ENCODE measurements at places on chromosomes 4 and X.

DNA sequence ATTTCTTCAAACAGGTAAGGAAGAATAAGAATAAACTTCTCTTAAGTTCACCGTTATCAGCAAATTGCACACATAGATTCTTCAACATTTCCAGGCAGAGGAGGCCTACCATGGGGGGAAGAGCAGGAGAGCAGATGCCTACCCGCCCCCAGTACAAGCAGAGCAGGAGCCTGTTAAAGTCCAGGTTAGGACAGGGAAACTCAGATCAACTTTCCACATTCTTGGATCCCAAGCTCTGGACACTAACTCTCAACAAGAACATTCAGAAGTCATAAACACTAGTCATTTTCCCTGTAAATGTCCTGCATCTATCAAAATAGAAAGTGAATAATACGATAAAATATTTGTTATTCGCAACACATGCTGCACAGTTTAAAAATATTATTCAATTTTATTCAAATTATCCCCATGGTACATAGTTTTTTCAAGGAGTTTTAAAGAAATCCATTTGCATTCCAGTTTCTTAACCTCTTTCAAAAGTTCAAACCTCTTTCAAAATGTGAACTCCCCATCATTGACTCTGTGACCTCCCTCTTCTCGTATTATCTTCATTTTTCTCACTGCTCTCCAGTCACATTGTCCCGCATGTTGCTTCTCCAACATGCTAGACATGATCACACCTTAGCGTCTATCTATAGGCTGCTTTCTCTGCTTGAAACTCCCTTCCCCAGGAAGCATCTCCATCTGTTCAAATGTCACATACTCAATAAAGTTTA is 185.2 kb upstream of the NEIL3 start:
- DNase-seq: no peak

- DNase-seq: no peak
These were observed 33.4 kb downstream of the SPRY1 start for GRCh38 chr4:123430031-123430430.

- no peak for DNase-seq
These were observed 84.7 kb upstream of the PCDH19 start for GRCh38 chrX:100494646-100495370.

- no peak for DNase-seq
These were observed 525.9 kb upstream of the ZFP42 start for GRCh38 chr4:187469627-187470026.

- DNase-seq: no peak
These were observed 495.3 kb downstream of the SPRY1 start for GRCh38 chr4:123891881-123892280.

DNA sequence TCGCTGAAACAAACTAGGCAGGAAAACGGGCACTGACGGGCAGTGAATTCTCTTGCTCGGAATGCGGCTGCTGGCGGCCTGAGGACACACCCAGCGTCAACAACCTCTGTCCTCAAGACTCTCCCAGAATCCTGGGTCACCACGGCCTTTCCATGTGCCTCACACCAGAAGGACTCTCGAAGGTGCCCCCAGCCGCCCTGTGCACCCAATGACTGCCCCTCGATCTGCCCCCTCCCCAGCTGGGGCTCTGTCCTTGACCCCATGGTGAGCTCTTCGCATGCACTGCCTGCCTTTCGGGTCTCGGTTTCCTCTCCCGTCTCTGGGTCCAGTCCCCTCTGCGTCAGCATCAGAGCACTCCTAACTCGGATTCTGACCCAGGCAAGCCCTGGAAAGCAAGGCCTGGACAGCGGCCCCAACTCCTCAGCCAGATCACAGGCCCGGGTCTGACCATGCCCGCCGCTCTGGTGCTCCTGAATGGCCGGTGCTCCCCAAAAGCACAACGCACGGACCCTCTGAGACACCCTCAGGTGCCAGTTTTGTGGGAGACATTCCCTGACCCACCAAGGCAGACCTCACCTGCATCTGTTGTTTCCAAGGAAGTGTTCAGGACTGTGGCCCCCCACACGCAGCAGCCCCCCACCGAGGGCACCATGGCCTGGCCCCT is 56.0 kb downstream of the ACOX3 start:
- no peak for DNase-seq

GRCh38 chr4:46329118-46329976 is 60.6 kb downstream of the GABRA2 start:
- DNase-seq: no peak

GRCh38 chrX:38342853-38343778 is 9.3 kb upstream of the OTC start:
- DNase-seq: no peak

- DNase-seq: no peak
These were observed 338.7 kb upstream of the IGFBP7 start for GRCh38 chr4:57448901-57449300.

GRCh38 chr4:155907556-155907955 is 4.1 kb downstream of the TDO2 start:
- DNase-seq: no peak

GRCh38 chr4:185508181-185508580 is 27.1 kb downstream of the PDLIM3 start:
- no peak for DNase-seq

- DNase-seq: no peak
These were observed 407 bp downstream of the IL13RA1 start for GRCh38 chrX:118727686-118728339.

- DNase-seq: no peak
These were observed 428.8 kb downstream of the PCDH7 start for GRCh38 chr4:31148990-31149389.

- DNase-seq: no peak
These were observed at the start of gene ARSH for GRCh38 chrX:3006495-3006894. TSS of gene ARSH (plus strand) at chrX:3006546. CDS start at chrX:3006613, 67 bp downstream.

DNA sequence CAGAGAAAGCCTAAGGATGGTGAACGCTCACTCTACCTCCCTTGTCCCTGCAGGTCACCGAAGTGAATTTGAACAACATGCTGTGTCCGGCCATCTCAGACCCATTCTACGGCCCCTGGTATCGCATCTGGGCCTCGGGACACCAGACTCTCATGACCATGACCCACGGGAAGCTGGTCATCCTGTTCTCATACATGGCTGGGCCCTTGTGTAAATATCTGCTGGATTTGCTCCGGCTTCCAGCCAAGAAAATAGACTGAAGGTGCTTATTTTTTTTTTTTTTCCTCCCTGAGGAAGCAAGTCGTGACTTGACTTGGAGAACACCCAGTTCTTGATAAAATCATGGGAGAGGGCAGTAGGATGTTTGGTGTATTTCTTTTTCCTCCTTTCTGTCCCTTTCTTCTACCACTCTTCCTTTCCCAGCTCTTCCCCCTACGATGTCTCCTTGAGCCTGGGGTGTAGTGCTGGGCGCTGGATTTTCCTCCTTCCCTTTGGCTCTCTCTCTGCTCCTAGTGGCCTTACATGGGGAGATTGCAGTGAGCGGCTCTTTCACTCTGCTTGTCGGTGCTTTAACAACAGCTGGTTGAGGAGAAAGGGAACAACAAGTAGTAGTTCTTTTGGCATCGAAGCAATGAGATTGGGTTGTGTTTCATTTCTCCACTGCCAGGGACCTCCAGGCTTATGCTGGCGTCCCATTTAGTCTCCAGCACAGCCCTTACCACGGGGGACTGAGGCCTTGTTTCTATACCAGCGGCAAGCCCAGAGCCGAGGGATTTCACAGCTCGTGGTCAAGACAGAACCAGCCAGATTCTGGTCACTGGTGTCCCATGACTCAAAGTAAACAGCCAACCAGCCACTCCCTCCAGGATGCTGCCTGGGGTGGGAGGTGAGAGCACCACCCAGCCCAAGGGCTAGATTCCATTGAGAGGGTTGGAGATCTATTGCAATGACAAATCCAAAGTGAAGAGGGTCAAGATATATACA is 144.4 kb downstream of the AMMECR1 start:
- DNase-seq: no peak

DNA sequence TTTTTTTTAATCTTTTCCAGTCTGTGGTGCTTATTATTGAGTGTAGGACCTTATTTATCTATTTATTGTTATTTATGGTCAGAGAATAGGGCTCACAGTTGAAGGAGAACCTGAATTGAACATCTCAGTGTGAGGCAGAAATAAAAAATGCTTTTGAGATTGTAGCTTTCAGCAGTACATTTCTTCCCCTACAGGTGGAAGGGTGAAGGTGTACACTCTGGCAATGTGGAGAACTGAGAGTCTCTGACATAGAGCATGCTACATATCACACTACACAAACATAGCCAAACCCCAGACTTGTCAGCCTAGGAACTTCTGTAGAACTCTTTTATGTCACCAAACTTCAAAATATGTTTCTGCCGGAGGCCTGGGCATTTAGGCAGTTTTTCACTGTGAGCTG is 140.2 kb downstream of the STIM2 start:
- no peak for DNase-seq

- DNase-seq: no peak
These were observed 91.6 kb downstream of the AREG start for GRCh38 chr4:74536557-74536956.

DNA sequence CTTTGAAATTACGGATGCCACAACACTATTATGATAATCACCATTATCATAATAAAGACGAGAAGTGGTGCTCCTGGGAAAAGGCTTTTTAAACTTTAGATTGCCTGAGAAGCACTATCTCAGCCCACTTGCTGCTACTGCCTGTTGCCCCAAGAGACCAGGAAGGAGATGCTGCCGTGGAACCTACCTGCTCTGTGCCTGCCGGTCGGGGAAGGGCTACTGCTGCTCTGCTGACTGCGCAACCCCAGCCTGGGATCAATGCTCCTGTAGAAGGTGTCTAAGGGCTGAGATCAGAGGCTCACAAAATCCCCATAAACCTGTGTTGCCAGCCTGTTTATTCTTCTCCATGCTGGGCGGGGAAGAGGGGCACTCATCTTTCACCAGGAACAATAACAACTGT is 145.3 kb upstream of the VCX3B start:
- no peak for DNase-seq

GRCh38 chrX:19156186-19156585 is 33.9 kb upstream of the ADGRG2 start:
- no peak for DNase-seq

DNA sequence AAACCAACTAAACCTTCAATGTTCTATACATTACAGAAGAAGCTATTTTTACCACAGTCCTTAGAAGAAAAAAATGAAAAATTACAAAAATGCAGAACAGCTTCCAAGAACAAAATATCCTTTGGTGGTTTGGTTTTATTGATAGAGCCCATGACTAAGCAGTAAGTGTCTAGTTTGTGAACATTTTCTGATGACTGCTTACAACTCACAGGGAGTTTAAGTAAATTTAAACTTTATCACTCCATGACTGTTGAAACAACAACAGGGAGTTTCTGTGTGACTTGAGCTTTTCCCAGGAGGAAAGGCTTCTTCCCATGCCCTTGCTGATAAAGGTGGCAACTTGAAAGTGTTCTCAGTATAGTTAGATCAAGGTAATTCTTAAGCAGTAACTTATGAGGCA is 2.9 kb downstream of the PF4 start:
- peak; percentile 51 for DNase-seq

DNA sequence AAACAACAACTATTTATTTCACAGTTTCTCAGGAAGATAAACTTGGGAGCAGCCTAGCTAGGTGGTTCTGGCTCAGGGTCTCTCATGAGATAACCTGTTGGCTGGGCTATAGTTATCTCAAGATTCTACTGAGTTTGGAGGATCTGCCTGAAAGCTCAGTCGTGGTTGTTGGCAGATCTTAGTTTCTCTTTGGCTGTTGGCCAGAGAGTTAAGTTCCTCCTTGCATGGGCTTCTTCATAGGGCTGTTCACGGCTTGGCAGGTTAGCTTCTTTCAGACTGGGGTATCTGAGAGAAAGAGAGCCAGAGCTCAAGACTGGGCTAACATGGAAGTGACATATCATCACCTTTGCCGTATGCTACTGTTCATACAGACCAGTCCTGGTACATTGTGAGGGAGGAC is 28.7 kb downstream of the SEC24B start:
- DNase-seq: no peak

DNA sequence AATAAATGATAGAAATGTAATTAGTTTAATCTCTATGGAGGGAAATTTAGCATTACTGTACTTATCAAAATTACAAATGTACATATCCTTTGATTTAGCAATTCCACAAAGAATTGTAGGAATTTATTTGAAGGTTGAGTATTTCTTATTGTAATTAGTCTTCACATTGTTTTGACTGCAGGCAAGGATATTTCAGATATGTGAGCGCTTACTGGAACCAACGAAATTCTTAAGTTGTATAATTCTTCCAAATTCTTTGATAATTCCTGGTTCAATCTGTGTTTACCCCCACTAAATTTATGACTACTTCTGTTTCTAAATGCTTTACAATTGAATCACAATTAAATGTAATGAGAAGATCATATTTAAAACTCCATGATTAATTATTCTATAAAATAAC is 26.9 kb upstream of the WWC2 start:
- DNase-seq: no peak

DNA sequence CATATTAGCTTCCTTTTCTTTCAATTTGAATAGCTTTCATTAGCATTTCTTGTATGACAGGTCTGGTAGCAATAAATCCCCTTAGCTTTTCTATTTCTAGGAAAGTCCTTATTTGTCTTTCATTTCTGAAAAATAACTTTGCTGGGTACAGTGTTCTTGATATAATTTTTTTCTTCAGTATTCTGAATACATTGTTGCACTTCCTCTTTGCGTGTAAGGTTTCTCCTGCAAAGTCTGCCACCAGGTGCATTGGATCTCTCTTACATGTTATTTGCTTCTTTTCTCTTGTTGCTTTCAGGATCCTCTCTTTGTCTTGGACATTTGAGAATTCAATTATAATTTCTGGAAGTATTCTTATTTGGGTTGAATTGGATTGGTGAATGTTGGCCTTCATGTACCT is 663.7 kb downstream of the GRXCR1 start:
- DNase-seq: no peak

DNA sequence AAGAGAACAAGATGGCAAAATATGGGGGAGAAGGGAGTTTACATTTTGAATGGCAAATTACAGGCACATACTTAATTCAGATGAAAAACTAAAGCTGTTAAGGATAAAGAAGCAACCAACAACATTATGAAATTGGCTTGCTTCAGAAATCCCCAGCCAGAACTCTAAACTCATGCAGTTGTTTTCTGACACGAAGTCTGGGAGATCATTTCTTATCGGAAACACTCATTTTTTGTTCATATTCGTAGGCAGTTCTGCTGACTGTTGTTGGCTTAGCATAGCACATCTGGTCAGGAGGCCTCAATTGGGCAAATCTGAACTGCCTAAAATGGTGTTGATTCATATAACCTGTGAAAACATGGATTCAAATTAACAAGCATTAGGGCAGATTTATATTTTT is 33.0 kb upstream of the ARHGAP6 start:
- no peak for DNase-seq

GRCh38 chr4:182212211-182212761 is 30.9 kb upstream of the TENM3 start:
- DNase-seq: no peak

- DNase-seq: no peak
These were observed 66.4 kb downstream of the STAP1 start for GRCh38 chr4:67624939-67625338.

- no peak for DNase-seq
These were observed 556.8 kb upstream of the PCDH10 start for GRCh38 chr4:132592340-132592739.

Measured in amniotic stem cell (primary cell).